Large intestine (tissue), 12 donors: ENCODE measurements at places on chromosomes 3 and 15. TPM values are rescaled to one million over a fixed set of nuclear protein-coding genes. Genes with fewer than 3 reads are reported as not detected.

DNA sequence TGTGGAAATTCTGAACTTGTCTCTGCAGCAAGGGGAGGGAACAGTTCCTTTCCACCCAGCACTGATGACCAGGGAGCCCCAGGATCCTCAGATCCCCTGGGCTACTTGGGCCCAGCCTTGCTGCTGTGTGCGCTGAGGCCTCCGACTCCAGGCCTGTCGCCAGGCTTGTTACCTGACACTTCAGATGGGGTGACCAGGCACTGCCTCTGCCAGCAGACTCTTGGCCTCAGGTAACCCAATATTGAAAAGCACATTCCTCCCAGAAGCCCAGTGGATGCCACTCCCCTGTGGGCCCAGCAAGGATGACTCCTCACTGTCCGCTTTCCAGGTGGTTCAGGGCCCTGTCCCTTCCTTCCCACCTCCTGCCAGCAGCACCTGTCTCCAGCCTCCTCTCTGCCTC is 3.5 kb upstream of the PLA2G4E start:
- H3K27me3 ChIP-seq: no peaks in the 10 kb centered on the region
- no peak overlapping the region for H3K4me3 ChIP-seq
- H3K36me3 ChIP-seq: no peaks in the 10 kb centered on the region
- H3K4me1 ChIP-seq: no peaks in the 10 kb centered on the region
- no peak for DNase-seq

GRCh38 chr15:56957812-56958406 is 39.5 kb downstream of the TCF12 start:
- no peaks in the 10 kb centered on the region for H3K27me3 ChIP-seq
- no peaks in the 10 kb centered on the region for H3K36me3 ChIP-seq
- no peak overlapping the region for H3K4me3 ChIP-seq

DNA sequence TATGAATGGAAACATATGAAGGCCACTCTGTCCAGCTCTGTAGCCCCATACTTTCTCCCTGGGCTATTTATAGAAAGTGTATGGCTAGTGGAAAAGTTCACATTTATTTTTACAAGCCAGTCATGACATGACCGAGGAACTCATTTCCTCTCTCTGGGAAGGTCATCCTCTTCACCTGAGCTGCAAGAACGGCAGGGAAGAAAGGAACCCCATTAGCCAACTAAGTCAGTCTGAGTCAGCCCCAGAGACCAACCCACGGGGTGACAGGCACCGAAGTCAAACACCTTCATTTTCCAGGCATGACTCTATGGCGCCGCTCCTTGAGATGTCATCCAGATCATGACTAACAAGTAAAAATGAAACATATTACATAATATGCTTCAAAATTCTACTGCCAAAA is 4.8 kb downstream of the PAQR9 start:
- no peaks in the 10 kb centered on the region for H3K4me1 ChIP-seq
- H3K4me3 ChIP-seq: no peak overlapping the region
- no peak overlapping the region for H3K27ac ChIP-seq

- H3K36me3 ChIP-seq: no peaks in the 10 kb centered on the region
- peaks cover 13% of the 10 kb centered on the region for H3K4me1 ChIP-seq
- no peaks in the 10 kb centered on the region for H3K27me3 ChIP-seq
- no peak overlapping the region for H3K27ac ChIP-seq
- no peak for DNase-seq
Observed at GRCh38 chr3:184765730-184766074, 46.3 kb upstream of the VPS8 start.

DNA sequence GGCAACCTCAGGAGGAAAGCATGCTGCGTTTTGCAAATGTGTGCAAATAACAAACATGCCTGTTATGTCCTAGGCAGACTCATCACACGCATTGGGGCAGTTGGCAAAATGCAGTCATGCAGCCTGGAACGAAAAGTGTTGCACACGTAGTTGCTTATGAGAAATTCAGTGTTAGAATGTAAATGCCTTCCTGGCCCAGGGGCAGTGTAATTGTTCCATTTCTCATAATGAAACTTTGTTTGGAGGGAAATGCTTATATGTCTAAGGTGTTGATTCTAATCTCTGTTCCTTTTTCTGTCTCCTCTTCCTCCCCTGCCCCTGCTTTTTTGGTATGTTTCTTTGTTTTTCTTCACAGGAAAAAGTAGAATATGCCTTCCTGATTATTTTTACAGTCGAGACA is 156.0 kb downstream of the CACNA1D start:
- no peak for DNase-seq
- H3K4me3 ChIP-seq: no peak overlapping the region
- no peak overlapping the region for H3K27ac ChIP-seq

Gene ZNF774
- 6.0 TPM for polyA plus RNA-seq

Gene ATP13A5
- polyA plus RNA-seq: 0.09 TPM
